Left renal pelvis (tissue), 4 donors: ENCODE measurements at places on chromosomes 16 and 17. TPM values are rescaled to one million over a fixed set of nuclear protein-coding genes. Genes with fewer than 3 reads are reported as not detected.

Gene ZNF263
- 46.6 TPM for polyA plus RNA-seq

- no peak for DNase-seq
Measured at GRCh38 chr17:18143044-18143936, 34.7 kb downstream of the MYO15A start.

DNA sequence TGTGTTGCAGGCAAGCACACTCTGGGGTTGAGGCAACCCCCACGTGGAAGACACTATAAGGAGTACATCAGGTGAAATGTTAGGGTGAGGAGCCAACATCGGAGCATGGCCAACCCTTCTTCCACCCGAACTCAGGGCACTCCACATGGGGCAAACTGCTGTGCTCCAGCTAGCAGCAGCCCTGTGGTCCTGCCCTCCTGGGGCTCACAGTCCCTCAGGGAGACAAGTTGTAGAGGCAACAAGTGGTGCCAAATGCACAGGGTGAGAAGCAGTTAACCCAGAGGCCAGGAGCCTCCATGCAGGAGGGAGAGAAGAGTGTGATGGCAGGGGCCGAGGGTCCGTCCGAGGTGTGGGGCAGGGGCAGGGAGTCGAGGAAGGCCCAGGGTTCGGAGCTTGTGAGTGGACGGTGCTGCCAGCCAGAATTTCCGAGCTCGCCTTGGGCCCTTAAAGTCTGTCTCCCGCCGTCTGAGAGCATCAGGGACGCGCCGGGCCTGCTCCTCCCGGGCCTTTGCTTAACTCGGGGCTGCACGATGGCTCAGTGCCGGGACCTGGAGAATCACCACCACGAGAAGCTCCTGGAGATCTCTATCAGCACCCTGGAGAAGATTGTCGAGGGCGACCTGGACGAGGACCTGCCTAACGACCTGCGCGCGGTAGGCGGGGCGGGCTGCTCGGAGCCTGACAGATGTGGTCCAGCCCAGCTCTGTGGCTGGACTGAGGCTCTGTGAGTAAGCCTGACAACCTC, 32.3 kb downstream of the ATPAF2 start:
- DNase-seq, result no peak

GRCh38 chr17:44220213-44221083, 973 bp upstream of the UBTF start:
- DNase-seq, result no peak

DNA sequence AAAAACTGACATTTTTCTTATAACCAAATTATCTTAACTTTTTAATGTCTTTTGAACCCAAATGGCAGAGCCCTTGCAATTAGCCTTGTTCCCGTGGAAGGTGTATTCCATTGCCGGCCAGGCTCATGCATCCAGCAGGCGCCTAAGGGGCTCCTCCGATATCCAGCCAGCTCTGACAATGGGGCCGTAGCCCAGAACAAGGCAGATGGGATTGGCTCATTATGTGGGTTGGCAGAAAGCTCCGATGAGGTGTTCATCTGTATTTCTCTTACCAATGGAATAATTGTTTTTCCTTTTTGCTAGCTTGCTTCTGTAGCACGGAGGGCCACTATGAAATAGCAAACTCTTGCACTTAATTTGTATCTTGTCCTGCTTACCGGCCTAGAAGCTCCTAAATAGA, 208.2 kb upstream of the CHMP6 start:
- no peak for DNase-seq

DNA sequence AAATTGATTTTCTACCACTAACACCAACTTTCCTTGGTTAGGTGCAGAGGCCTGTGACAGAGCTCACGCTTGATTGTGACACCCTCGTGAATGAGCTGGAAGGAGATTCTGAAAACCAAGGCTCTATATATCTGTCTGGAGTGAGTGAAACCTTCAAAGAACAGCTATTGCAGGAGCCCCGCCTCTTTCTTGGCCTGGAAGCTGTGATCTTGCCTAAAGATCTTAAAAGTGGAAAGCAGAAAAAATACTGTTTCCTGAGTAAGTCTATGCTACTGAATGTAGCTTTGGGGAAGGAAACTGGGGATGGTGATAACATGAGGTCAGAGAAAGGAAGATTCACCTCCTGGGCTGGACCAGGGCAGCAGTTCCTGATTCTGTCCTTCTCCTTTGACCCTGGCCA, 38.3 kb downstream of the REXO5 start:
- DNase-seq, result no peak

DNA sequence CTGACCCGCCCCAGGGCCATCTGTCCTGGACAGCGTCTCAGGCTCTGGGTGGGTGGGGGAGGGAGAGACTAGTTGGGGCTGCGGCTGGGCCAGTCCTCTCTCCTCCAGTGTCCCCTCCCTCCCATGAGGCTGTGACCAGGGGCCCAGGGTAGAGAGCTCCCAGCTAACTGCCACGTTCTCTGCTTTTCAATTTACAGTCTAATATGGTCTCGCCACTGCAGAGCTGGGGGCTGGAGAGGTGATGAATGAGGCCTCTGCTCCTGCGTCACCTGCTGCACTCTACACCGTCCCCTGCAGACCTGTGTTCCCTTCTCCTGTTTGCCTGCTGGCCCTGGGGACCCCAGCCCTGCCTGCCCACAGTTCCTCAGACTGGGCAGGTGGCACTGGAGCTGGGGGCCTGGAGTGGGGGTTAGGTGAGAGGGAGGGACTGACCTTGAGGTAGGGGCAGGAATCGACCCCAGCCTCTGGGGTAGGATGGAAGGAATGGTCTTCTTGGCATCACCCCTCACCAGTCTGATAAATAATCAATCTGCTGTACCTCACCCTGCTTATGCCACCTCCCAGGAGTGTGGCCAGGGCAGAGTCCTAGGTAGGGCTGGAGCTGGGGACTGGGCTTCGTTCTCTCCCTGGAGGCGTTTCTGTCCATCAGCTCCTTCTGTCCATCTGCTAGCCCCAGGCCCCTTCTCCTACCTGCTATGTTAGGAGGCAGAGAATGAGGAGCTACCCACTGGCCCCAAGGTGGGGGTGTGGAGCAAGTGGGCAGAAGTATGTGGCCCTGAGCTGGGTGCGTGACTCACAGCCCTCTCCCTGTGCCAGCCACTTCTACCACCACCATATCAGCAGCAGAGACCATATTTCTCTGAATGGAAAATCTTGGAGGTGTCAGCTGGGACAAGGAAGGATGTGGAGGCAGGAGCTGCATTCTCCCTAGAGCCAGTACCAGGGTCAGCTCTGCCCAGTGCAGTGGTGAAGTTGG, 12.9 kb downstream of the SEZ6 start:
- DNase-seq, result no peak

- no peak for DNase-seq
Measured at GRCh38 chr17:73400915-73401545, 89.2 kb upstream of the CDC42EP4 start.

- DNase-seq, result no peak
Measured at GRCh38 chr17:79684132-79684985, 46.4 kb upstream of the ENPP7 start.
